DND-41 (cell line): ENCODE measurements at places on chromosomes 7 and 10.

DNA sequence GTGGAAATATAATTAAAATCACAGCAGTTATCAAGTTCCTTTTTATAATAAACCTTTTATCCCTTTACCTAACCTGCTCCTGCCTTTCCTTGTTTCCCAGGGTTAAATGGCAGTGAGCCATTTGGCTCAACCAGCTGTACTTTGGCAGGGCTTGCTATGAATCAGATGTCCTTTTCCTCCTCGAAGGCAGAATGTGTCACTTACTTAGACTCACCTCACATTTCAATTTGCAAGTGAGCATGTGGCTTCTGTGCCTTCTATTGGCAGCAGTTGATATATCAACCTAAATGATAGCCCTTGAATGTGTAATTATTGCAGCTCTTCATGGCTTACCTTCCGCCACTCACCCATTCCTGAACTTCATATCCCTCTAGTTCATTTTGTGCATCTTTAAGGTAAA, 301.7 kb downstream of the CSTF2T start:
- no peaks in the 10 kb centered on the region for H3K36me3 ChIP-seq
- H3K4me1 ChIP-seq: no peaks in the 10 kb centered on the region
- H3K4me3 ChIP-seq: no peak overlapping the region

- no peak for DNase-seq
- peaks cover 45% of the 10 kb centered on the region for H3K4me1 ChIP-seq
- H3K36me3 ChIP-seq: no peaks in the 10 kb centered on the region
- no peak overlapping the region for H3K4me3 ChIP-seq
- H3K27ac ChIP-seq: no peak overlapping the region
Measured at GRCh38 chr7:129617652-129618051, 6.1 kb downstream of the NRF1 start.

DNA sequence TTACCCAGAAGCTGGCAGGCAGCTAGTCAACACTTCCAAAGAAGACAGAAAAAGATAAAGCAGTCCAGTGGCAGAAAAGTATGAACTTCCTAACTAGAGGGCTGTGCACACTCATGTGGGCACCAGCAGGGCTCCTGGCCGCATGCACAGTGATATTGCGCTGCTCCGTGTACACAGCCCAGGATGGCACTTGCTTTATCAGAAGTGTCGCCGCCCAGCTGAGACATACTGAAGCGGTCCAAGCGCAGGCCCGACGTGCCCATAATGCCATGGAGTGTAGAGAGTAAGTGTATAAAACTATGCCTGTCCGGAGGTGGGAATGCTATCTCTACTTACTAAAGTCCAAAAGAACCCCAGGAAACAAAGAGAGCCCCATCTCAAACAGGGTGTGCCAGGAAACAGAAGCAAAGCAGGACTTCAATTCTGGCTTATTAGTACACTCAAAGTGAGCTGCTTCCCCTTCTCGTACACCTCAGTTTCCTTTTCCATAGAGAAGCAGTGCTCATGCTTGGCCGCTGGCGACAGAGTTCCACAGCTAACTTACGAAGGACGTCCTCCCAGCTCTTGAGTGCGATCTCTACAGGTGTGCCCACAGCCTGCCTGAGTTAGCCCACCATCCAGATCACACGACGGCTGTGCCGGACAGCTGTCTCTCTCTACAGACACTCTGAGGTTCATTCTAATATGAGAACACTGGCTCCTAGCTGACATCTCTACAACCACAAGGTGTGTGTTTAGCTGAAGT, 234.3 kb downstream of the COBL start:
- H3K27me3 ChIP-seq: peaks cover 3% of the 10 kb centered on the region
- H3K4me3 ChIP-seq: no peak overlapping the region

- no peak overlapping the region for H3K4me3 ChIP-seq
- no peak overlapping the region for H3K27ac ChIP-seq
- DNase-seq: no peak
- H3K36me3 ChIP-seq: no peaks in the 10 kb centered on the region
- H3K4me1 ChIP-seq: peaks cover 15% of the 10 kb centered on the region
Measured at GRCh38 chr7:72042855-72043254, 369.3 kb downstream of the CALN1 start.

GRCh38 chr10:47054974-47055373, 143.7 kb downstream of the PTPN20 start:
- H3K4me1 ChIP-seq: no peaks in the 10 kb centered on the region
- H3K4me3 ChIP-seq: no peak overlapping the region
- H3K36me3 ChIP-seq: no peaks in the 10 kb centered on the region

DNA sequence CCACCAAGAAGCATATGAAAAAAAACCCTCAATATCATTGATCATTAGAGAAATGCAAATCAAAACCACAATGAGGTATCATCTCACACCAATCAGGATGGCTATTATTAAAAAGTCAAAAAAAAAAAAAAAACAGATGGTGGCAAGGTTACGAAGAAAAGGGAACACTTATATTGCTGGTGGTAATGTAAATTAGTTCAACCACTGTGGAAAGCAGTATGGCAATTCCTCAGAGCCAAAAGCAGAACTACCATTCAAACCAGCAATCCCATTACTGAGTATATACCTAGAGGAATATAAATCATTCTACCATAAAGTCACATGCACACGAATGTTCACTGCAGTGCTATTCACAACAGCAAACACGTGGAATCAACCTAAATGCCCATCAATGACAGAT, 46.0 kb downstream of the CNOT4 start:
- H3K27me3 ChIP-seq: no peaks in the 10 kb centered on the region
- no peaks in the 10 kb centered on the region for H3K36me3 ChIP-seq
- no peak overlapping the region for H3K4me3 ChIP-seq
- no peak for DNase-seq

DNA sequence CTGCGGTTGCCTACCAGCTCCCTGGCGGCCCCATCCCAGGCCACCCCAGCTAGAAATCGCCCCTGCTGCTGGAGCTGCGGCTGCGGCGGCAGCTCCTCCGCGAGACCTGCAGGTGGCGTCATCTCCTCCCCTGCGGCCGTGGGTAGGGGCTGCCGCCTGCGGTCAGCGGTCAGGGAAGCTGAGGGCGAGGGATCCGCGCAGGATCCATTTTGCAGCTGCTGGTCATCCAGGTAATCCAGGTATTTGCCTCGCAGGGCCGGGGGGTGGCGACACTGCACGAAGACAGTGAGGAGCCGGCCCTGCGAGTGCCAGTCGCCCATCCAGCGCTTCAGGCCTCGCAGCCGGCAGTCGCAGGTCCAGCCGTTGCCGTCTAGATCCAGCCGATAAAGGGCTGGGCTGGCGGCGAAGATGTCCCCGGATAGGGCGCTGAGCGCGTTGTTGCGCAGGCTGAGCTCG, 1.5 kb downstream of the TRIL start:
- H3K27ac ChIP-seq: no peak overlapping the region
- DNase-seq: no peak
- no peaks in the 10 kb centered on the region for H3K4me1 ChIP-seq
- no peaks in the 10 kb centered on the region for H3K27me3 ChIP-seq
